ENCODE measurements at places on chromosomes 12 and 14.

- DNase-seq = no peak
Observed at GRCh38 chr14:64973026-64973442, 898 bp upstream of the RAB15 start.

GRCh38 chr12:12474471-12474928 lies 88.2 kb downstream of the DUSP16 start:
- DNase-seq = no peak

DNA sequence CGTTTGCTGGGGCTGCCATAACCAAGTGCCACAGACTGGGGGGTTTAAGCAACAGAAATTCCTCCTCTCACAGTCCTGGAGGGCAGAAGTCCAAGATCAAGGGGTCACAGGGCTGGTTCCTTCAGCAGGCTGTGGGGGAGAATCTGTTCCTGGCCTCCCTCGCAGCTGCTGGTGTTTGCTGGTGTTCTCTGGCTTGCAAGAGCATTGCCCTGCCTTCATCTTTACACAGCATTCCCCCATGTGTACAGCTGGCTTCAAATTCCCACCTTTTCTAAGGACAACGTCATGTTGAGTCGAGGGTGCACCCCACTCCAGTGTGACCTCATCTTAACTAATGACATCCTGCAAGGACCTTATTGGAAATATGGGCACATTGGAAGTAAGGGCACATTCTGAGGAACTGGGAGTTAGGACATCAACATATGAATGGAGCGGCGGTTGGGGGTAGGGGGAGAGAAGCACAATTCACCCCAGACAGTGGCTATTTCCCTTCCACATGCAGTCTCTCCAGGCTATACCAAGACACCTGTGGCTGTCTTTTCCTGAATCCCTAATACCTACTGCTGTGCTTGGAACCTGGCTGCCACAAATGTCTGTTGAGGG lies 123.6 kb downstream of the FOXN3 start:
- DNase-seq = no peak

GRCh38 chr12:108637222-108637971 lies 3.7 kb upstream of the SELPLG start:
- DNase-seq = no peak

DNA sequence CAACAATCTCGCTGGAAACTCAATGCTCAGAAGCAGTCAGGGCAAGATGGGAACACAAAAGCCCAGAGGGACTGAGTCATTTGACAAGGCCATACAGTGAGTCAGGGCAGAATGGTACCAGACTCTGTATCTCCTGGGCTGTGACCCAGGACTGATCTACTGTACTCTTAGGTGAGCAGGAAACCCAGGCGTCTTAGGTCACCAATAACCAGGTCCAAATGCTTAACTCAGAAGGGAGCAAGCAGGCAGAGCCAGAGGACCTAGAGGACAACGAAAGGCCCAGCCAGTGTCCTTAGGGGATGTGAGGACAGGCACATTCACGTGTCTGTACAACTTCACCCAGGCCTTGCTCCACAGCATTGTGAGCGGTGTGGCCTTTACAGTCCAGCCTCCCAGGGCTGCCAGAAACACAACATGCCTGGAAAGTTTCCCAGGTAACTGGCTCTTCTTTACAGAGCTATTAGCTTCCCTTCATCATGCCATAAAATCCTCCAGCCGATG lies 69.9 kb downstream of the ARL6IP4 start:
- DNase-seq = no peak

DNA sequence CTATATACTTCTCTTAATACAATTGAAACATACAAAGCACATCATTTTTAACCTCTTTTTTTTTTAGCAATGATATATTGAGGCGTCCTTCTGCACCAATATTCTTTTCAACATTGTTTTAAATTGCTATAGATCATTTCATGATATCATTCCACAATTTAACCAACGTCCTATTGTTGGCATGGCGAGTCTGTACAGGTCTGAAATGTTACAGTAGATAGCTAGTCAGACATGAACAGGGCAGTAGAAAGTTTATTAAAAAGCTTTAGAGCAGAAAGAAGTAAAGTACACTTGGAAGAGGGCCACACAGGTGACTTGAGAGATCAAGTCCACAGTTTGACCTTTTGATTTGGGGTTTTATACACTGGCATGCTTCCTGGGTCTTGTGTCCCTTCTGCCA lies 279.0 kb downstream of the PAWR start:
- DNase-seq = no peak

GRCh38 chr12:107778383-107779025 lies 4.0 kb downstream of the ASCL4 start:
- no peak for DNase-seq

- DNase-seq = peak; percentile 11
Observed at GRCh38 chr14:60981633-60982455, 799 bp downstream of the SLC38A6 start.

GRCh38 chr14:103140316-103141109 lies 17.3 kb downstream of the TNFAIP2 start:
- DNase-seq = no peak

DNA sequence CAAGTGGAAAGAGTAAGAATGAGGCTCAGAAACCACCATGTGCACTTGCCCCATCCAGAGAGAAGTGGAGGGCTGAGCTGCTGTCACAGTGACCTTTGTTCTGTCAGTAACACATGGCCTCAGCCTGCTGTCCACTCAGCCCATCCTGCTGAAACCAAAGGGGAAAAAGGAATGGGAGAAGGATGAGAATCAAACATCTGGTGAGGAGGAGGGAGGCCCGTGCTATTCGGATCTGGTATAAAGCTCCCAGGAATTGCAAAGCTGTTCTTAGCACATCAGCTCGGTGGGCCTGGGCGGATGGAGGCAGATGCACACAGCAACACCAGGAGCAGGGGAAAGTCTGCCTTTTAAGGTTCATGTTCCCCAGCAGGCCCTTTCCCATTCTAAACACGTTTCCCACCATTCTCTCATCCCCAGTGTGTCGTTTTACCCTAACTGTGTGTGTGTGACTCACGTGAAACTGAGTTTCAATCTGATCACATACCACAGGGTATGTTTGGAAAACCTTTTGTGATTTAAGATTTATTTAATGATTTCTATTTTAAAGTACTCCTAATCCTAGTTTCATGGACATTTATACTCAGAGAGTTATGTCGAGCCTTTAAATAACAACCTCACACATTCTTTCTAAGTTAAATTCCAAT lies 36.8 kb downstream of the RTRAF start:
- DNase-seq = no peak

DNA sequence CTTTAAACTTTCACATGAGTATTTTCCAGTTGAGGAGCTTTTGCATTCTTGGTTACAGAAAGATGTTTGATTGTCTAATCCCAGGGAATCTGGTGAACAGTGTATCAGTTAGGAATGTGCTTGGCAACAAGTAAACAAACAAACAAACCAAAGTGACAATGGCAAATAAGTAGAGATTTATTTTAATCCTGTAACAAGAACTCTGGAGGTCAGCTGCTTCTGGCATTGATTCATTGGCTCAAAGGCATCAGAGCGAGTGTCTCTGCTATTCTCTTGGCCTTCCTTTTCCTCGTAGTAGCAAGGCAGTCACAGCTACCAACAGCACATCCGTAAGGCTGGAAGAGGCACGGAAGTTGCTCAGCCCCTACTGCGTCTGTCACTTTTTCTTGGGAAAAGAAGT lies 37.2 kb downstream of the CRADD start:
- DNase-seq = no peak

- no peak for DNase-seq
Observed at GRCh38 chr12:72207079-72207478, 65.1 kb upstream of the TRHDE start.

GRCh38 chr14:89443042-89443629 lies 26.1 kb upstream of the FOXN3 start:
- no peak for DNase-seq

DNA sequence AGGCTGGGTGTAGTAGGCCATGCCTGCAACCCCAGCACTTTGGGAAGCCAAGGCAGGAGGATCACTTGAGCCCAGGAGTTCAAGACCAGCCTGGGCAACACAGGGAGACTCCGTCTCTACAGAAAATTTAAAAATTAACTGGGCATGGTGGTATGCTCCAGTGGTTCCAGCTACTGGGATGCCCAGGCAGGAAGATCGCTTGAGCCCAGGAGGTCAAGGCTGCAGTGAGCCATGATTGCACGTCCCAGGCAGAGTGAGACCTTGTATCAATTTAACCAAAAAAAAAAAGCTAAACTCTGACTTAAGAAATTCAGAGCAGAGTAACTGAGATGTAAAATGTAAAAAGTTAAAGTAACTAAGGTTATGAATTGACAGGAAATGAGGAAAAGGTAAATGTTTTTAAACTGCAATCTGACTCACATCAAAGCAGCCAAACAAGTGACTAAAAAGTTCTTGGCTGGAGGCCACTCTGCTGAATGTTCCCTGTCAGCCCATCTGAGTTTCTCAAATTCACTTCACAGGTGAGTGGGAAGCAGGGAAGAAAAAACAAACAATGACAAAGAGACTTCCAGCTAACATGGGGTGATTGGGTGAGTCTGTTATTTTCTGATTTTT lies 21.3 kb downstream of the PRKD1 start:
- DNase-seq = no peak

GRCh38 chr14:25090716-25091454 lies 40.9 kb upstream of the STXBP6 start:
- no peak for DNase-seq

DNA sequence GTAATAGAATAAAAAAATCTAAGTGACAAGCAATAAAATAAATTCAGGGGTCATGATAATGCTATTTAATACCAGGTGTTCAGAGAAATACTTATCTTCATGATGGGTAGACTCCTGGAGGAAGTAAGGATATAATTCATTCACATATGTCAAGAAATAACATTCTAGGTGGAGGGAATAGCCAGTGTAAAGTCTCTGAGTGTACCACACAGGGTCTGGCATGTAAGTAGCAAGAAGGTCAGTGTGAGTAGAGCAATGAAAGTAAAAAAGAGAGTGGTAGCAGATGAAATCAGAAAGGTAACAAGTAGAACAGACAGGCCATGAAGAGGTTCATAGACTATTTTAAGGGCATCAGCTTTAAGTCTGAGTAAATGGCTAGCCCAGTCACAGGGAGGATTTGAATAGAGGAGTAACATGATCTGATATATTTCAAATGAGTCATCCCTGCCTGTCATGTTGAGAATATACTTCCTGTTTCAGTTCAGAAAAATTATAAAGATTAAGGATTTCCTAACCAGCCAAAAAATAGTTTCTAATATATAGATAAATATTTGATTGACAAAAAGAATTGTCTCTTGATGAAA lies 519.9 kb downstream of the C12orf50 start:
- no peak for DNase-seq

DNA sequence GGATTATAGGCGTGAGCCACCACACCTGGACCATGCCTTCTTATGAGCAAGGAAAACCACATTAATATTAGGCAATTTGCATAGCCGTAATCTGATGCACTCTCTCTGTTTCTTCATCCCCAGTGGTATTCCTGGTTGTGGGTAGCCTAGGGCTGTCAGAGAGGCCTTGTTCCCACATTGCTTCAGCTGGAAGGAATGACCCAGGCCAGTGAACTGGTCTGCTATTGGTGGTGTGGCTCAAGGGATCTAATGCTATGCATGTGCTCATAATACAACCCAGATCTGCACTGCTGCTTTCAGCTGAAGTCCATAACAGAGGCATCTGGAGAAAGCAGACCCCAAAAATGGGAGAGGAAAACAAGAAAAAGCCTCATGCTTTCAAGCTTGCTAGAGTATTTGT lies 33.1 kb upstream of the G2E3 start:
- no peak for DNase-seq

DNA sequence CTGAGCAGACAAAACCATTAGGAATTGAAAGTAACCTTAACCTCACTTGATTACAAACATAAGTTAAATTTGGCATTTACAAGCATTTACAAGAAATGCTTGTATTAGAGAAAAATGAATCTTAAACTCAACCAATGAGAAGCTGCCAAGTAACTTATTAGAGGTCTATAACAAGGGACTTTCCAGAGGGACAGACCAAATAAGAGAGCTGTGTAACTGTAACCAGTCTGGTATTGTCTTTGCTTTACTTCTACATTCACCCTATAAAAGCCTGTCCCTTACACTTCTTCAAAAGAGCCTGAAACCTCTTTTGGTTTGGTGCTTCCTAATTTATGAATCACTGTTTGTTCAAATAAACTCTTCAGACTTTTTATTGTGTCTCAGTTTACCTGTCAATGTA lies 450.0 kb upstream of the FAR2 start:
- no peak for DNase-seq

GRCh38 chr12:19915392-19916195 lies 452.7 kb upstream of the PDE3A start:
- no peak for DNase-seq

GRCh38 chr14:73140811-73141323 lies 4.6 kb downstream of the PSEN1 start:
- no peak for DNase-seq

DNA sequence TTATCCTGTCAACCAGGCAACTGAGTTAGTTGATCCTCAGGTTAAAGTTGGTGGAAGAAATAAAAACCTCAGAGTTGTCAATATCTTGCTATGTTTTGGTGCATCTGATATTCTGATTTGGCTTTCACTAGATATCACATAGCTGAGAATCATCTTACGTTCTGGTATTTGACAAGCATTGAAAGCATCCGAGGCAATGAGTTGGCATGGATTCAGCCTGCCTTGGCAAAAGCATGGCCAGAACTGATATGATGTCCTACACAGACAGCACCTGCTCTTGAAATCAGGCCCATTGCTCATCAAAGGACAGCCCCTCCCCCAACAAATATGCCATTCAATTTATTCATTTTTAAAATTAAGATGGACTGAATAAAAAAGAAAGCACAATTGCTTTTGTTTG lies 320.7 kb upstream of the ATP2B1 start:
- DNase-seq = no peak

GRCh38 chr14:45359746-45360145 lies 106.7 kb upstream of the MIS18BP1 start:
- no peak for DNase-seq

DNA sequence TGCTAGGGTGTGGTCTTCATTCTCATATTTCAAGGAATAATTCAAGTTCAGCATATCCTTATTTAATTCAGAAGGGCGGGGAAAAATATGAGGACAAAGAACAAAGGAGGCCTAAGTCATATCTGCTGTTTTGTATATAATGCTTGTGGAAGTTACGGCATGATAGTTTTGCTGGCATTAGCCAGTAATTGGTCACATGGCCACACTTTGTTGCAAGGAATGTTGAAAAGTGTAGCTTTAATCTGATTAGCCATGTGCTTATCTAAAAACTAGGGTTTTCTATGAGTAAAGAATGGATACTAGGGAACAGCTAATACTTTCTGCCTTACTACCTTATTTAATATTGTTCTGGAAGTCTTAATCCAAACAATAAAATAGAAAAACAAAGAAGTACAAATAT lies 34.4 kb upstream of the E2F7 start:
- no peak for DNase-seq

GRCh38 chr14:75273272-75274049 lies 5.2 kb upstream of the FOS start:
- no peak for DNase-seq

GRCh38 chr12:104672501-104673265 lies 215.9 kb downstream of the CHST11 start:
- no peak for DNase-seq

GRCh38 chr14:65528069-65528468 lies 115.5 kb downstream of the FUT8 start:
- DNase-seq = no peak
